ENCODE measurements at places on chromosomes 11 and 22. TPM values are rescaled to one million over a fixed set of nuclear protein-coding genes. Genes with fewer than 3 reads are reported as not detected.
A peak's percentile ranks its signal among the peaks of the same experiment; 100 is the strongest.

DNA sequence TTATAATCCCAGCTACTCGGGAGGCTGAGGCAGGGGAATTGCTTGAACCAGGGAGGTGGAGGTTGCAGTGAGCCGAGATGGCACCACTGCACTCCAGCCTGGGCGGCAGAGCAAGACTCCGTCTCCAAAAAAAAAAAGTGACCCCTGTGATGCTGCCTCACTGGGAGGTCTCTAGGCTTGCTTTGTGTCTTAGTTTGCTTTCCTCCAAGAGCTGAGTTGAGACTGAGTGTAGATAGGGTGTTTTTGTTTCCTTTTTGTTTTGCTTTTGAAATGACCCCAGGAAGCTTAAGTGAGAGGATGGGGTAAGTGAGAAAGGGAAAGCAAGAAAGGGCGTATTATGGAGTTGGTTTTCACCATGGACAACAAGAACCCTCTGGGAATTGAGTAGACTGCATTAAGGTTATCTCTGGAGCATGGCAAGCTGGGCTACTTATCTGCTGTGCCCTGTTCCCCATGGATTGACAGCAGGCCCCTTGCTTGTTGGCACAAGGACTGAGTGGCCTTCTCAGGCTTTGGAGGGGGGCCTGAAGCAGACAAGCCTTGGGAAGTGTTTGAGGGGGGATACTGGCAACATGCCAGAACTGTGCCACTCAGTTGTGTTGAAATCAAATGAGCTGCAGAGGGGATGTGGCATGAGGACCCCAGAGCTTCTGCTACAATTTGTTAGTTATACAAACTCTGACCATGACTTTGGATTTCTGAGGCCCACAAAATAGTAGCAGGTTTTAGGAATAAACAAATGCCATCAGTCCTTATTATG, 300.6 kb upstream of the C11orf87 start:
- no peak for DNase-seq

DNA sequence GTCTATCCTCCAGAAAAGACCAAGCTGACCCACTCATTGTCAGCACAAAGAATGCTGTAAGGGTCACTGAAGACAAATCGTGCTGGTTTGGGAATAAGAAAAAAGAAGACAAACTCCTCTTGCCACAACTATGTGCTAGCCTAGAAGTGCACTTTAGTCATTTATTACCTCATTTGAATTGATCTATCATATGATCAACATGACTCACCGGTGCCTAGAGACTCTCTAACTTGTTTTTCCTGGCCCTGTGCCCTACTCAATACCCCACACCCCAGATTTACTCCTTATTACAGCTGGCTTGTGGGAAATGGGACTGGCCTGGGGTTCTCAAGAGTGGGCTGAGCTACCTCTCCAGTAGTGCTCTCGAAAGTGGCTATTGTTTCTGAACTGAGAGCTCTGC, 35.9 kb upstream of the HORMAD2 start:
- peak; percentile 83 for DNase-seq

- no peak for DNase-seq
Observed at GRCh38 chr22:45426387-45426786, 12.9 kb downstream of the RIBC2 start.

DNA sequence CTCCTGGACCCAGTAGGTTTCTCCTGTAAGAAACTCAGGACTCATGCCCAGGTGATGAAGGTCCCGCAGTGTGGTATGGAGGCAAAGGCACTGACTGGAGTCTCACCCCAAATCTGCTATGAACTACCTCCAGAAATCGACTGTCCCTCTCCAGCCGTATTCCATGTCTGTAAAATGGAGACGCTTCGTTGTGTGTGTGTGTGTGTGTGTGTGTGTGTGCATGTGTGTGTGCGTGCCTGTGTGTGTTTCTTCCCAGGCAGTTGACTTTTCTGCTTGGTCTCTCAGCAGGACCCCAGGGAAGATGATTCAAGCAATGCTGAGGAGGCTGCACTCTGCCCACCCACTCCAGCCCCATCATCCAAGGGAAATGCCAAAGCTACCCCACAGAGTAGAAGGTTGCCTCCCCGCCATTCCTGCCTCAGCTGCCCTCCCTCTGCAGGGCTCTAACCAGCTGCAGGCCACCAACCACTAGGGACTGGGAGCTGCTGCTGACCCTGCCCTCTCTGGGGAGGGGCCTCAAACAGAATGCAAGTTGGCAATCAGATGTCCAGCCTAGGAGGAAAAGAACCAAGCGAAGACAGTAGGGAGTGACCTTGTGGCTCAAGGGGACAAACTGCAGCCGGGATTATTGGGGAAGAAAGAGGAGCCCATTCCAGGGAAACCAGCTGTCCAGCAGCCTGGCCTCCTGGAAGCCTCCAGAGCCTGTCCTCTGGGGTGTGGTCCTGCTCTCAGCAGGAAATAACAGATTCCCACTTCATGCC, 56.2 kb downstream of the SLC22A12 start:
- DNase-seq, result no peak

- no peak for DNase-seq
Observed at GRCh38 chr22:22546490-22546889, 12.6 kb downstream of the PRAME start.

The MN1 gene
- 10.7 TPM for total RNA-seq

GRCh38 chr22:46660604-46661201, 40.5 kb downstream of the GRAMD4 start:
- no peak for DNase-seq

The OR4S2 gene
- not detected for total RNA-seq

DNA sequence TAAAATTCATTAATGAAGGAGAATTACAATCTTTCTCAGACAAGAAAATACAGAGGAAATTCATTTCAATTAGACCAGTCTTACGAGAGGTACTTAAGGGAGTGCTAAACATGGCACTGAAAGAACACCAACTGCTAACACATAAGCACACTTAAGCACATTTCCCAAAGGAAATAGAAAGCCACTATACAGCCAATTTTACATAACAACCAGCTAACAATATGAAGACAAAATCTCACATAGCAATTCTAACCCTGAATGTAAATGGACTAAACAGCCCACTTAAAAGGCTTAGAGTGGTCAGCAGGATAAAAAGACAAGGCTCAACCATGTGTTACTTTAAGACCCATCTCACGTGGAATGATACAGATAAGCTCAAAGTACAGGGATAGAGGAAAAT, 339.5 kb upstream of the LUZP2 start:
- DNase-seq, result no peak

DNA sequence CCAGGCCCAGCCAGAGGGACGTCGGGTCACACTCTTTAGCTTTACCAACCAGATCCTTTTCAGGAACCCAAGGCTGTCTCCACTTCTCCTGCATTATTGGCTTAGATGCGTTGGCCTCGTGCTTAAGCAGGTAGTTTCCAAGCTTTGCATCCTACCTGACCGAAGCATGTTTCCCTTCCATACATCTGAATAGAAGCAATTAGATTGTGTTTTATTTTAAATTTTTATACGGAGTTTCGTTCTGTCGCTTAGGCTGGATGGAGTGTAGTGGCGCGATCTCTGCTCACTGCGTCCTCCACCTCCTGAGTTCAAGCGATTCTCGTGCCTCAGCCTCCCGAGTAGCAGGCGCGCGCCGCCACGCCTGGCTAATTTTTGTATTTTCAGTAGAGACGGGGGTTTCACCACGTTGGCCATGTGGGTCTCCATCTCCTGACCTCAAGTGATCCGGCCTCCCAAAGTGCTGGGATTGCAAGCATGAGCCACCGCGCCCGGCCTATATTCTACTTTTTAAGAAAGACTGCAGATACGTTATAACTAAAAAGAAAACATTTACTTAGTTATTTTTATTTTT, 677 bp downstream of the DYNC2H1 start:
- DNase-seq, result no peak

DNA sequence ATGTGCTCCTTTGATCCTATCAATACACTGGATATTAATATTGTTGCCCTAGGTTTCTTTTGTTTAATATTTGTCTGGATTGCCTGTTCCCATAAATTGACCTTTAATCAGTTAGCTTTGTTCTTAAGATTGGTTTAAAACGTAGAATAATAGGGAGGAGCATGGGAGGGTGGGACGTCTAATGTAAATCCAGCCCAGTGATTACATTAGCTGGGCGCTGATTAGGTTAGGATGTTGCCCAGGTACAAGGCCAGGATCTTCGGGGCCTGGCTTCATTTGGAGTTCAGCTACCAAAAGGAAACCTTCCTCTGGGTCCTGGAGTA, at the start of gene SRSF8:
TSS of gene SRSF8 (plus strand) at position 204 of the 323 bp plus-strand sequence. CDS start 308 bp downstream, outside the sequence.
- DNase-seq, result peak; percentile 70

- DNase-seq, result no peak
Observed at GRCh38 chr11:69878927-69879728, 59.9 kb upstream of the FGF3 start.

GRCh38 chr11:117076941-117077691, 21.1 kb downstream of the SIK3 start:
- no peak for DNase-seq

DNA sequence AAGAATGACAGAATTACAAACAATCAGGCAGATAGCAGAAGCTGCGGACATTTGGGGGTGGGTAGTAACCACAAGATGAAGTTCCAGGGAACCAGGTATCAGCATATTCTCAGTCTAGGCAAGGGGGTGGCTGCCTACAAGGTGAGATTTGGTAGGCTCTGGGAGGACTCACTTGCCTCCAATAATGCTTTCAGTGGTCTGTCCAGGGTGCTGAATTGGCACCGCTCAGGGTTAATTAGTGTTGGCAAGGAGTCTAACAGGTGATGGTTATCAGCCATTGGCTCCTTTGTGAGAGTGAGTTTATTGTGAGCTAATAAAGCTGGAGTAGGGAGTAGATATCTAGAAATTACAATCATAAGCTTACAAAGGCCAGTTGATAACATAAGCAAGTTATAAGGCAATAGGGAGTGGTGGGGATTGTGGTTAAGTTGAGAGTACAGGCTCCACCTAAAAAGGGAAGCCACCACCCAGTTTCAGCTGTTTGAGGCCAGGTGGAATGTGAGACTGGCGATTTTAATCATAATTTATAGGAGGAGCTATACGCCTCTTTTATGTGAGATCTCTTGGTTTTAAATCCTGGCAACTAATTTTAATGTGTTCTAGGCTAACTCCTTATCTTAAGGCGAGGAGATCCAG, 320.5 kb downstream of the MIAT start:
- DNase-seq, result no peak

DNA sequence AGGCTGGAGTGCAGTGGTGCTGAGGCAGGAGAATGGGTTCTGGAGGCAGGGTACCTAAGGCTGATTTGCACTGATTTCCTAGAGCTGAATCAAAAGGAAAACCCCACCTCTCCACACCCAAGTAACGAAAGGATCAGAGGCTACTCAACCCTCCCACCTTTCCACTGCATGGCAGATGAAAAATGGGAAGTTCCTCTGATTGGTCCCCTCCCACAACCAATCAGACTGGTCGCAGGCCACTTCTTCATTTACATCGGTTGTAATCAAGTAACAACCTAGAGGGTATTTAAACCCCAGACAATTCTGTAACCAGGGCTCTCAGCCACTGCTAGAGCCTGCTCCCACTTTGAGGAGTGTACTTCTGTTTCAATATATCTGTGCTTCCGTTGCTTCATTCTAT, 18.6 kb upstream of the PARVB start:
- DNase-seq, result no peak

The SLC22A6 gene
- total RNA-seq, result not detected

DNA sequence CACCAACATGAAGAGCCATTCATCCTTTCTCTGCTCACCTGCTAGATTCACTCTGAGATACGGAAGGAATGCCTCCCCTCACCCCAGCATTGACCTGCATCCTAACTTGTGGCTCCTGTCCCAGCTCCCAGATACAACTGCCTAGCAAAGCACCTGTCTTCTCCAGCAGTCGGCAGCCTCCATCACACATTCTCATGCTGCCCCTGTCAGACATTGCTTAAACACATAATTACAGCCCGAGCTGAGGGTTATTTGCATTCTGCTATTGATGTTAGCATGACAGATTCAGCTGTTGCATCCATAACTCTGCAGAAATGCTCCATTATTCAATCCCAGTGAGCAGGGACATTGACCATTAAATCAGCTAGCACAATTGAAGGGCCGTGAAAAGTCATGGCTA, 184.4 kb upstream of the NARS2 start:
- DNase-seq, result no peak

DNA sequence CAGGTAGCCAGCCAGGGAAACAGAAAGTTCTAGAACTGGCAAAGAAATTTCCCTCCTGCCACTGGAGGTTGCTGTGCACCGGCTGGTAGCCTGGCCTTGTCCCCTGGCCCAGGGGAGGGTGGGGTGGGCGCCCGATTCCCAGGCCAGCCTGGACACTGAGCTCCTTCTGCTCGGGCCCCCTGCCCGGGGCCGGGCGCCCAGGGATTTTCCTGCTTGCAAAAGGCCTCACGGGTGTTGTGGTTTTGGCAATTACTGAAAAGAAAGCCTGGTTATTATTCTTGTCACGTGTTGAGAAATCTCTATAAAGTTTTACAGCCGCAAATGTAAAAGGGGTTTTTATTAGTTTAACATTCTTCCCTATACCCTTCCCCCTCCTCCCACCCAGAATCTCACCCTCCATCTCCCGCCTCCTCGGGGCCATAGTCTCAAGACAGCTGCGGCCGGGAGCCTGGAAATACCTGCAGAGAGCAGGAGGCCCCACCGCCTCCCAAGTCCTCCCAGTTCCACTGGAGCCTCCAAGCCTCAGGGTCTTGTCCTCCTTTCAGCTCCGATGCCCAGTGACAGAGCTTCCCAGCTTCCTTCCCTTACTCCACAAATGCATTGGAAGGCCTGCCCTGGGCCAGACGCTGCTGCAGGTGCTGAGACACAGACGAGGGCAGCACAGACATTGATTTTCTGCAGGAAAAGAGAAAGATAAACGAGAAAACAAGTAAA, 1515.6 kb downstream of the TBC1D22A start:
- DNase-seq, result no peak

The TECTA gene
- 0.11 TPM for total RNA-seq

GRCh38 chr11:83051760-83052671, 19.7 kb downstream of the RAB30 start:
- peak; percentile 92 for DNase-seq

The CLDN5 gene
- not detected for total RNA-seq

GRCh38 chr11:95092549-95093324, 3.1 kb downstream of the ENDOD1 start:
- DNase-seq, result peak; percentile 46

Measured in foreskin keratinocyte (primary cell).